ENCODE measurements at places on chromosomes 7 and 10.

DNA sequence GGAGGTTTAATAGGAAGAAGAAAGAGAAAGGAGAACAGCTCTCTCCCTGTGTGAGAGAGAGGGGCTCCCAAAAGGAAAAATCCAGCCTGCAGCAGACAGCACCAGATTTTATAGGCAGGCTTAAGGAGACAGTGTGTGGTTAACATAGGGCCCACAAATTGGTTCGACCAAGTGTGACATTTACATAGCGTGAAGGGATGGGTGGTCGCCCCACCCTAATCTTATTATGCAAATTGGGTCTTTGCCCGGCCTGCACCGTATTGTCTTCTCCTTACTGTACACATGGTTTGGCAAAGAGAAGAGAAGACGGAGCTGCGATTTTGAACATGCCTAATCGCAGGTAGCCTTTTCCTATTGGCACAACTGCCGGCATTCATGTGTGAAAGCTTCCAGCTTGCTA is 756.3 kb downstream of the NXPH1 start:
- no peak for DNase-seq

- DNase-seq, result no peak
These were observed 1.9 kb downstream of the HTR5A start for GRCh38 chr7:155071916-155072571.

DNA sequence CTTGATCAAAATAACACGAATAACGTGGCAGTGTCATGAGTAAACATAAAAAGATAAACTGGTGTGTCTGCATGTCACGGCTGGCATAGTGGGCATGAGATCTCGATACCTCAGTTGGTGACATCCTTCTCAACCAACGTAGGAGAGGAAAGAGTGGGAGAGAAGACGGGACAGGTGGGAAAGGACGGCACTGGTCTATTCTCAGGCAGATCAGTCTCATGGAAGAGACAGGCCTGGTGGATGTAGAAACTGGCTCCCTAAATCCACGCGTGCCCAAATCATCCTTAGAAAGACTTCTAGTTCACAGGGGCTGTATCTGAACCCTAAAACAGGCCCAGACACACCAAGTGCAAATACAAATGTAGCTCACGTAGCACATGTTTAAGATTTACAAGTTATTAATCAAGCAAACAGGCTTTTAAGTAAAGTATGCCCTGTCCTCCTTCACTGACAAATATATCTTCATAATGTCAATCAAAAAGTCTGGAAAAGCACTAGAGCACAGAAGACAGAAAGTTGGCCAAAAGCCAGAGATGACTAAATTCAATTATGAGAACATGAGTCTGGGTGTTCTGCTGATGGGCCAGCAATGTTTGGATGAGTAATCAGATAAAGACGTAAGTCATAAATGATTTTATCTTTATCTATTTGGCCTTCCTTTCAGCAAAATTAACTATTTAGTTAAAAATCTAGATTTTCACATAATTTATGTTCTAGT is 56.3 kb downstream of the SFMBT2 start:
- no peak for DNase-seq

DNA sequence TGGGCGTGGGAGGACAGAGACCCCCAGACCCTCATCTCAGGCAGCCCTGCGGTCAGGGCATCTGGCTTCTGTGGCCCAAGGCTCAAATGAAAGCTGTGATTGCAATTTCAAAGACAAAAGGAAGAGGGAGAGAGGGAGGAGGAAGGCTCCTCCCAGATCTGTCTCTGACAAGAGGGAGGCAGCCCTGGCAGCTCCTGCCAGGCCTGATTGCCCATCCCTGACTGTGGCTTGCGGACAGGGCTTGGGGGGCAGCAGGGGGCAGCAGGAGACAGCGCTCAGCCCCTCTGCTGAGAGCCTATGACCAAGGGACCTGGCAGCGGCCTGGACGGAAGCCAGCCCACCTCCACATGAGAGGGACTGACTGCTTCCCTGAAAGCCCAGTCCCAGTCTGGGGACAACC is 91.8 kb downstream of the PTPRN2 start:
- no peak for DNase-seq

DNA sequence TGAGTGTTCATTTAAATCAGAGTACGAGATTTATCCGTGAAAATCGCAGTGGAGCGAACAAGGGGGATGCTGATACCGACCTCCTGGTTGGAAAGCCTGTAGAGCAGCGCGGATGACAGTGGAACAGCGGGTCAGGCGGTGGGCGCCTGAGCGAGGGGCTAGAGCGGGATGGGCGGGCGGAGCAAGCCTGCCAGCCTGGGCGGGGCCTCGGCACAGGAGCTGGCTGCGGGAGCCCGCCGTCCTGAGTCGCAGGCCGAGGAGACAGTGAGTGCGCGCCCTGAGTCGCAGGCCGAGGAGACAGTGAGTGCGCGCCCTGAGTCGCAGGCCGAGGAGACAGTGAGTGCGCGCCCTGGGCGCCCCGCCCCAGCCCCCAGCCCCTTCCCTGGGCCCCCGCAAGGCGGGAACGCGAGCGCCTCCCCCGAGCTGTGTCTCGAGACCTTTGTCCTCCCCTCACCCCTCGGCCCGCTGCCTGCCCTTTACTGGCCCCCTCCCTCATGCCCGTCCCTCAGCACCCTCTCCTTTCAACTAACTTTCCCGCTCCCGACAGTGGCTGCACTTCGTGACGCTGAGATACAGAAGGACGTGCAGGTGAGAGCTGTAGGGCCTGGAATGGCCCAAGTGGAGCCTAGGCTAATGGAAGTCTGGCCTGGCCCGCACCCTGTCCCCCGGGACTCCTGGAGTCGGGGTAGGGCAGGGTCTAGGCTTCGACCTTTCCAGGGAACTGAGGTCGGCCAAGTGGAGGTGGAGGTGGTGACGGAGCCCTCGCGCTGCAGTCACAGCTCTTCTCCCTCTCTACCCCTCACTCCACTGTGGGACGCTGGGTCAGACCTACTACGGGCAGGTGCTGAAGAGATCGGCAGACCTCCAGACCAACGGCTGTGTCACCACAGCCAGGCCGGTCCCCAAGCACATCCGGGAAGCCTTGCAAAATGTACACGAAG is at the start of gene AS3MT:
TSS of gene AS3MT (plus strand) at position 213 of the 941 bp plus-strand sequence. CDS start at position 336, 123 bp downstream.
- no peak for DNase-seq

DNA sequence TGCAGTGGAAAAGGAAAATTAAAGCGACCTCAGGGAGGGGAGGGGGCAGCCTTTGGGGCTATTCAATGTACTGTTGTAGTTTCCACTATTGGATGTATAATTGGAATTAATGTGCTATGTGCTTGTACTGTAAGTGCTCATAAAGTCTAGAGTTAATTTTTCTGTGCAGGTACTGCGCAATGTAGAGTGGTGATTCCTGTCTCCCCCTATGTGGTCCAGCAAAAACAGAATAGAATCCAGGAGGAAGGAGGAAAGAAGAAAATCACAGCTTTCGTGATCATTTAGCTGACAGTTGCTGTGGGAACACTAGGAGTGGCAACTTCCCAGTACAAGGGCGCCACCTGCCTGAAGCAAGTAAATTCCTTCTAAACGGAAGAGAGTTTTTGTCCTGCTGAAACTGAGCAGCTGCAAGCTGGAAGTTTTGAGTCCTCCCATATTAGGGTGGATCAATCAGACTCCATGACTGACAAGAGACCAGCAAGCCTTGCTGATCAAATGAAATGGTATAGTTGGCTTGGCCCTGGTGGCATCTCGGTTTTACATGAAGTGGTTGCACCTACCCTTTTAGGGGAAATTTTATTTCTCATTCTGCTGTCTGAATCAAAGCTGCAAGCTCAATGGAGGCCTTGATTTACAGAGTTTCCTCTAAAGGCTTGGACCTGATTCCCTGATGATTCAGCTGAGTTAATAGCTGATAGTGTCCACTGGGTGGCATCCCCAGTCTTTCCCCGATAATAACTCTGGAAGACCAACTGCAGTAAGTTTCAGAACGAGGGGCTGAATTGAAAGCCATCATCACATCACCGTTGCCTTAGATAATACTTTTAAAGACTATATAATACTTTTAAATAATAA is 299.8 kb downstream of the HGF start:
- DNase-seq, result no peak

DNA sequence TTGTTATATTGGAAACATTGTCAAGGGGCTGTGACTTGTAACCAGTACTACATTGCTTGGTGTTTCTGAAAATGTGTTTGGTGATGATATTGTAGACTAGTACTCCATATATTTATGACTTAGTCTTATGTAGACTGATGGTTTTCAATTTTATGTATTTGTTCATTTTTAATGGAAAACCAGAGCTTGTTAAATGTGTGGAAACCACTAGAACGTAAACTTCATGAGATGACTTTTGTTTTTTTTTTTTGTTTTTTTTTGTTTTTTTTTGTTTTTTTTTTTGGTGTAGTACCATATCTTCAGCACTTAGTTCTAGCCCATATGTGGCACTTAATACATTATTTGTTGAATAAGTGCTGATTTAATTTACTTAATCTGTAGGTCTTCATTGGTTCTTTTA is 518.6 kb downstream of the AUTS2 start:
- DNase-seq, result no peak

- no peak for DNase-seq
These were observed 82.8 kb upstream of the TNS3 start for GRCh38 chr7:47664650-47665195.

DNA sequence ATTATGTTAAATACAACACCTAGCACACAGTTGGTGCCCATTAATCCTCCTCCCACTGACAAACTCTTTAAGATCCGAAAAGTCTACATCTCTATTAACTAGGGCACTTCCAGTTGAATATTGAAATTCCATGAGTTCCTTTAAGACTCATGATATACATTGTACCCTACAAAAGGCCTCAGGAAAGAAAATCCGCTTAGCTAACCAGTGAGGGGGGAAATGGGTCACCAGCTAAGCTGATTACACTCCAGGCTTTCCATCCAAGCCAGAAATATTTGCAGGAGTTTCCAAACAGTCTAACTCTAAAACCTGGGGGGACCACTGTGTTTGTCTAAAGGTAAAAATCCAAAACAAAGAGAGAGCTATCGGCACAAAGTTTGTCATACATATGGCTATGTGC is 1.3 kb upstream of the LRIT2 start:
- no peak for DNase-seq

DNA sequence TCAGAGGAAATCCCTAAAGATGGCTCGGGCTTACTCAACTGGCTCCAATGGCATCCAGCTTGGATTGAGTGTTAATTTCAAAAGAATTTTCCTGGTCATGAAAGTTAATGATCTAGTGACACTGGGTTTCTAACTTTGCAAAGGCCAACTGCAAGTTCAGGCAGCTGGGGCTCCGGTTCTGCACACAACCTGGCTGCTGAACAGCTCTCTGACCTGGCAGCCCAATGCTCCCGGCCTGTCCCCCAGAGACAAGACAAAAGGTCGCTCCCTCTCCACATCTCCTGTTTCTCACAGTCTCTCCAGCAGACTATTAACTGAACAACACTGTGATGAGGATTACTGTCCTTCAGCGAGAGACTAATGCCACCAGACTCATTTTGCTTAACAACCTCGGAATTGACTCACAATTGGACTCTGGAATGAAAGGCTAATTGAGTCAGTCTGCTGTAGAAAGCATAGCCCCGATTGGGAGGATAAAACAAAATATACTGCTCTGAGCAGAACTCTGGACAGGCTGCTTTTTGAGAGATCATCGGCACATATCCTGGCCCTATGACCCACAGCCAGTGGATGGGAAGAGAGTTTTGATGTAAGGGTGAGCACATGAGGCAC is 174.5 kb downstream of the GFRA1 start:
- no peak for DNase-seq

DNA sequence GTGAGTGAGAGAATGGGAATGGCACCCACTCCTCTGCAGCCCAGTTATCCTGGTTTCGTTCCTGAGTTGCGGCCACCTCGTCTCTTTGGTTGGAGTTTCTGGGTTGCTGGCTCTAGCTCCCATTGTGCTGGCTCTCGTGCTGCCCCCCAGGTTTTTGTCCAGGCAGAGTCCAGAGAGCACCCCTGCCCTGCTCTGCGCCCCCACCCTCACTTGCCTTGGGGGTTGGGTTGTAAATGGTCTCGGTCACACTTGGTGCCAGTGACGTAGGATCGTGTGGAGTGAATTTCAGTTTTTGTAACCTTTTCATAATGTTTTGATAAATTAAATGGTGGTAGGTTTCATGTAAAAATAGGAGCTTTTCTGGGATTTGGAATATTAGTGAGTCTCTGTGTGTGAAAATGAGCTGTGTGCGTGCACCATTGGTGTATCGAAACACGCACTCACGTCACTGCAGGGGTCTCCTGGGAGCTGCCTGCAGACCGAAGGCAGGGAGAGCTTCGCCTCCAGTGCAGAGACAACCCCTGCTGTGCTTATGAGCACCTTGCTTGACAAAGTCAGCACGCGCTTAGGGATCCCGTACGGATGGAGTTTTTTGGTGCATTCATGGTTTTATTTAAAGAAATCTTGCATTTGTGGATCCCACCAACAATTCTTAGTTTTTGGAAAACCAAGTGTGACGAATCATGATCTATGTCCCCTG is 32.9 kb downstream of the PFKP start:
- DNase-seq, result no peak

- no peak for DNase-seq
These were observed 427.4 kb downstream of the SH2D4B start for GRCh38 chr10:80964955-80965614.

GRCh38 chr7:73810998-73811360 is 19.8 kb upstream of the CLDN4 start:
- no peak for DNase-seq

DNA sequence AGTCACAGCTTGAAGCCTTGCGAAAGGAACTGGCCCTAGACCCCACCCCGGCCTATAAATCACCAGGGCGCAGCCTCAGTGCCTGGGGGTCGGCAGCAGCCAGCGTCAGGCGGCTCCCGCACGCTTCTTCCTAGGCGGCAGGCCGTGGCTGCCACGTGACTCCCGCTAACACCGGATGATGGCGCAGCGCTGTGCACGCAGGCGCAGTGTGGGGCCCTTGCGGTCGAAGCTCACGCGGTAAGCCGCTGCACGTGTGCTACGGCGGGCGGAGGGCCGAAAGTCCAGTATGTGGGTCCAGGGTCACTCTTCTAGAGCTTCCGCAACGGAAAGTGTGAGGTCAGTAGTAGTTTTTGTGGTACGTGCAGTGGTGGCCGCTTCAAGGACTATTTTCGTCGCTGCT is at the start of gene STK31:
TSS of gene STK31 (plus strand) at position 220 of the 400 bp plus-strand sequence. CDS start at position 287, 67 bp downstream.
- DNase-seq, result no peak

DNA sequence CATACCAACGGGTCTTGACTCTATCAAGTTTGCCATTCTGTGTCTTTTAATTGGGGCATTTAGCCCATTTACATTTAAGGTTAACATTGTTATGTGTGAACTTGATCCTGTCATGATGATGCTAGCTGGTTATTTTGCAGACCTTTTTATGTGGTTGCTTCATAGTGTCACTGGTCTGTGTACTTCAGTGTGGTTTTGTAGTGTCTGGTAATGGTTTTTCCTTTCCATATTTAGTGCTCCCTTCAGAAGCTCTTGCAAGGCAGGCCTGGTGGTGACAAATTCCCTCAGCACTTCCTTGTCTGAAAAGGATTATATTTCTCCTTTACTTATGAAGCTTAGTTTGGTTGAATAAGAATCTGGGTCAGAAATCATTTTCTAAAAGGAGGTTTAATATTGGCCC is 135.1 kb upstream of the LANCL2 start:
- DNase-seq, result no peak

- no peak for DNase-seq
These were observed 46.8 kb downstream of the DOCK4 start for GRCh38 chr7:112159351-112159750.

GRCh38 chr10:47286591-47287315 is 13.2 kb upstream of the GDF10 start:
- no peak for DNase-seq

Measured in stimulated activated CD4-positive, alpha-beta T cell treated with anti-CD3 and anti-CD28 coated beads, TNF-alpha, amount 100 ng/mL, for 24 hours (primary cell).